GM19239 (cell line): ENCODE measurements at places on chromosomes 13 and 19.
A peak's percentile ranks its signal among the peaks of the same experiment; 100 is the strongest.

GRCh38 chr19:35153701-35154524, 622 bp upstream of the FXYD5 start:
- peak; percentile 77 for DNase-seq

- DNase-seq, result no peak
Measured at GRCh38 chr19:28468701-28469459, 744.1 kb downstream of the UQCRFS1 start.

- DNase-seq, result no peak
Measured at GRCh38 chr13:83634601-83635000, 247.7 kb downstream of the SLITRK1 start.

- DNase-seq, result no peak
Measured at GRCh38 chr19:5692723-5693194, 2.7 kb downstream of the RPL36 start.

DNA sequence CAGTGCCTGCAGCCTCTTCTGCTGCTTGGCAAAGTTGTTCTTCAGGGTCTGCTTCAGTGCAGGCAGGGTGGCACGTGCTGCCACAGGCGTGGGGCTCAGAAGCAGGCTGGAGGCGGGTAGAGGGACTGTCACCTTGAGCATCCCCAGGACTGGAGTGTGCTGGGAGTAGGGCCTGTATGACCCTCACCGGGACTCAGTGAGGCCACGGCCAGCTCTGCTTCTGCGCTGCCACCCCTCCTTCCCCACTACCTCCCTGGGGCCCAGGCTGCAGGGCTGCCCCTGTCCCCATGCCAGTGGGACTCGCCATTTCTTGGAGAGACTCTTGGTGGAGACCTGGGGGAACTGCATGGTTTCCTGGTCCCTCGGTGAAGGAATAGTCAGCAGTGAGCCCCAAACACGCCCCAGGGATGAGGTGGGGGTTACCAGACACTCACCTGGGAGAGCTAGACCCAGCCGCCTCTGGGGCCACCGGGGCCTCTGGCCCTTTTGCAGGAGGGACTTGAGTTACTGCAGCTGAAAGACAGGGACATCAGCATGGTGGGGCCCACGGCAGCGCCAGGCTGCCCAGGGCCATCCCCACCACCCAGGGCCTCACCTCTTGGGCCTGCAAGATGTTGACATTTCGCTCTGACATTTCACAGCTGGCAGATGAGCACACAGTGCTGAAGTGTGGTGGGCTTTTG, 29.9 kb downstream of the TUBA3C start:
- no peak for DNase-seq

- DNase-seq, result no peak
Measured at GRCh38 chr19:1475751-1476437, 3.1 kb downstream of the C19orf25 start.

GRCh38 chr19:10690341-10690781, 10.9 kb upstream of the QTRT1 start:
- DNase-seq, result no peak

DNA sequence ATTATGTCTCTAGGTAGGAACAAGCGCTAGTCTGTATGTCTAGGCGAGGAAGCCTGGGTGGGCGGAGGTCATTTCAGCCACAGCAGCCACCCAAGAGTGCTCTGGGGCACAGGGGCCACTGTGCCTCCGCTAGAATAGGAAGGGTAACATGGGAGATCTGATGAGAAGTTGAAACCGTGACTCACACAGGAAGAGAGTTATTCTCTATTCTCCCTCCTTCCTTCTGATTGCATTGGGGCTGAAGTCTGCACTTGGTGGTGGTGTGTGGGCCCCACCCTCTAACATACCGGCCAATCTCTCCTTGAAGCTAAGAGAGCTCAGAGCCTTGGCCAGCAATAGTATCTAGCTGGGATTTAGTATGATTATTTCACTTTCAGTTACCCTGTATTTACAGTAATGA, 20.3 kb upstream of the GGACT start:
- DNase-seq, result peak; percentile 68

DNA sequence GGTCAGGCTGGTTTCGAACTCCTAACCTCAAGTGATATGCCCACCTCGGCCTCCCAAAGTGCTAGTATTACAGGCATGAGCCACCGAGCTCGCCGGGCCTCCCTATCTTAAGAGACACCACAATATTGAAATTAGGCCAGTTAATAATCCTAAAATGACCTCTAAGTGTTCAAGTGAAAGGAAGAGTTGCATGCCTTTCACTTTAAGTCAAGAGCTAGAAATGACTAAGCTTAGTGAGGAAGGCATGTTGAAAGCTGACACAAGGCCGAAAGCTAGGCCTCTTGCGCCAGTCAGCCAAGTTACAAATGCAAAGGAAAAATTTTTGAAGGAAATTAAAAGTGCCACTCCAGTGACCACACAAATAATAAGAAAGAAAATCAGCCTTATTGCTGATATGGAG, 144.5 kb upstream of the FNDC3A start:
- no peak for DNase-seq

GRCh38 chr19:55489711-55490477, 1.7 kb downstream of the SSC5D start:
- DNase-seq, result no peak

GRCh38 chr13:28582225-28582891, 76.6 kb upstream of the POMP start:
- DNase-seq, result peak; percentile 20

GRCh38 chr13:30110301-30111070, 196.9 kb downstream of the KATNAL1 start:
- no peak for DNase-seq

- no peak for DNase-seq
Measured at GRCh38 chr13:113035213-113035800, 66.3 kb downstream of the MCF2L start.

DNA sequence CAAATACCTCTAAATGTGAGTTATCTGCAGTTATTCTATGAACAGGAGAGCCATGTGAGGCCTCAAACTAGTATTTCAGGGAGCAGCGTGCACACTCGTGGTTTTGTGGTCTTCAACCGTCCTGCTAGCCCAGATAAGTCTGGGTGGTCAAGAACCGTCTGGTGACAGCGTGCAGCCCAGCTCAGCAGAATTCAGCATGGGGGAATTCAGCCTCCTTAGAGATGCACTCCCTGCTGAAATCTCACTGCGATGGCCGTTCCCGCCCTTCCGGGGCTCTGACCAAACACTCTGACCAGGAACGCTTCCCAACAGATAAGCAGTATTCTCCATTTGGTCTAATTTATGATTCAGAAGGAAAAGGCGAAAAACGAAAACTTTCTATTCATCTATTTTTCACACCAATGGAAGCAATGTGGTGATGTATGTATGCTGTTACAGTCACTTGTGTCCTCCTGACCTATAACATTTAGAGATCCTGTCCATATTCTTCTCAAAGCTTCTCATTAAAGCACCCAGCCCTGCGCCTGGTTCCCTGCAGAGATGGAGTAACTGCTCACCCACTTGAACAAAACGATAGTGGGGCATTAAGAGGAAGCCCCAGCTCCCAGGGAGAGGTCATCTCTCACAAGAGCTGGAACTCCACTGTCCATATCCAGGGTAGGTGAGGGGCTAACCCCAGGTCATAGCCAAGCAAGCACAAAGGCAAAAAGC, 2.9 kb downstream of the ANKRD27 start:
- DNase-seq, result no peak

GRCh38 chr13:97460004-97460775, 26.2 kb downstream of the RAP2A start:
- DNase-seq, result peak; percentile 12
